Adipocyte (in vitro differentiated cells): ENCODE measurements at places on chromosomes 2 and 18.

DNA sequence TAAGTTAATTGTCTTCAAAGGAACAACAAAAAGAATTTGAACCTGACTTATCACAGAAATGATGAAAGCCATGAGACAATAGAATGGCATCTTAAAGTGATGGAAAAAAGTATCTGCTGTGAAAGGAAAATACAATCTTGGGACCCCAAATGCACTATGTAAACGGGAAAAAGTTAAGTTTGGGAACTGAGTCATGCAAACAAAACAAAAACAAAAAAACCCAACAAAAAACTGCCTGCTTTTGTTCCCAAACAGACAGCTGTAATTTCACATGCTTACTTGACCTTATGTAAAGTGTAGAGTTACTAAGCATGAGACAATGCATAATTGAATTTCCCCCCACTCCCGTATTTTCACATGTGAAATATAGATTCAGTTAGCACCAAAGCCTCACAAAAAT lies 122.1 kb upstream of the RBMS1 start:
- DNase-seq = no peak

- DNase-seq = no peak
These were observed 81.7 kb upstream of the CCDC85A start for GRCh38 chr2:56102098-56102497.

DNA sequence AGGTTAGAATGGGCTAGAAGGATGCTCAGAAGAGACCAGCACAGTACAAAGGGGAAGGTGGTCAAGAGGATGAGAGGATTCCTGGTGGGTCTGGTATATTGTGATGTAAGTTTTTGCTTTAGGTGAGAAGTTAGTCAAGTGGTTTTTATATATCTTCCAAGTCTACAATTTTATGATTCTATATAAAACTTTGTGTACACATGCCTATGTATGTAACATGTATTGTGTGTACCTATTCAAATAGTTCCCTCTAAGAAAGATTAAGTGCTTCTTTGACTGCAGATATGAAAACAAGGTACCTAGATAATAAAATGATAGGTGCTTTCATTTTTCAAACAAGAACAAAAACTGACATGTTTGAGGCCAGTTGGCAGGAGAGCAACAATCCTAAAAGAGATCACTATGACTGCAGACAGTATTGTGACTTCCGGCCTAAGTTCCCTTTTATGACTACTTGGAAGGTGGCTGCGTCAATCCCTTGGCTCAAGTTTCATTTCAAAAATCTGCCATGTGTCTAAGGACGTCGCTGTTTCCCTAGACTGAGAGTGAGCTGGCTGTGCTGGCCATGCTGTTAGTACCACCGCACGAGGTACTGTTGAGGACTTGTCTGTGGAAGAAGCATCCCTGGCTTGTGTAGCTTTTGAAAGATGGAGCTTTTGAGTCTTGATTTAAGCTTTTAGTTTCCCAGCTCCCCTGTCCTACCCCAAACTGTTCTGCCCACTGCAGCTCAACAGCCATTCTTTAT lies 123.1 kb downstream of the PRPF40A start:
- DNase-seq = no peak

- no peak for DNase-seq
These were observed 913.5 kb downstream of the TDRD15 start for GRCh38 chr2:22037274-22037673.

GRCh38 chr2:221312634-221313033 lies 259.5 kb downstream of the EPHA4 start:
- no peak for DNase-seq

DNA sequence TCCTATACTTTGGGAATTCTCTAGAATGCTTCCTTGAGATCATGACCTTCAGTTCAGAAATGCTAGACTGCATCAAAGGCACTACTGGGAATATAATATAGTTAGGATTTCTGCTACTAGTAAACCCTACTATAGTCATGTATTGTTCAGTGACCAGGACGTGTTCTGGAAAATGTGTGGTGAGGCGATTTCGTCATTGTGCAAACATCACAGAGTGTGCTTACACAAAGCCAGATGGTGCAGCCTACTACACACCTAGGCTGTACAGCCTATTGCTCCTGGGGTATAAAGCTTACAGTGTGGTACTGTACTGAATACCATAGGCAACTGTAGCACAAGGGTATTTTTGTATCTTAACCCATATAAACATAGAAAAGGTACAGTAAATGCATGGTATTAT lies 13.0 kb downstream of the CXCR4 start:
- DNase-seq = no peak

- DNase-seq = peak; percentile 94
These were observed at the start of gene LDAH for GRCh38 chr2:20822535-20823490. LDAH (minus strand) TSS chr2:20823101; CDS start chr2:20801463, 21,638 bp downstream.

GRCh38 chr2:98040331-98040939 lies 44.7 kb upstream of the TMEM131 start:
- no peak for DNase-seq

- DNase-seq = no peak
These were observed 84.2 kb downstream of the MALT1 start for GRCh38 chr18:58755304-58756010.

- DNase-seq = no peak
These were observed 119.7 kb downstream of the INHBB start for GRCh38 chr2:120465701-120465988.

DNA sequence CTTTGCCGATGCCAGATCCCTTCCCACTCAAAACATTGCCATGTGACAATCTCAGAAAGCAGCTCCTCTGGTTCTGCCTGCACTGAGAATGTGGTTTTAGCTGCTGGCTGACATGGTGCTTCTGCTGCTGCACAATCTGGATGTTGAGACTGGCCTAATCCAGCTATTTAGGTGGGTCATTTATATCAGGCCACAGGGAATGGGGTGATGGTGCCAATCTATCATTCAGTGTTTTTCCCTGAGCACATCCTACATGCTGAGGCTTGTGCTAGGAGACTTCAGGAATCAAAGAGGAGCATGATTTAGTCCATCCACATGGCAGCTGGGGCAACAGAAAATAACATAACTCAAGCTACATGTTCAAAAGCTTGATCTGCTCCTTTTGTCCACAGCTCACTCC lies 144.7 kb downstream of the CYRIA start:
- no peak for DNase-seq

- DNase-seq = peak; percentile 35
These were observed 90.3 kb upstream of the ST3GAL5 start for GRCh38 chr2:85978883-85979780.

DNA sequence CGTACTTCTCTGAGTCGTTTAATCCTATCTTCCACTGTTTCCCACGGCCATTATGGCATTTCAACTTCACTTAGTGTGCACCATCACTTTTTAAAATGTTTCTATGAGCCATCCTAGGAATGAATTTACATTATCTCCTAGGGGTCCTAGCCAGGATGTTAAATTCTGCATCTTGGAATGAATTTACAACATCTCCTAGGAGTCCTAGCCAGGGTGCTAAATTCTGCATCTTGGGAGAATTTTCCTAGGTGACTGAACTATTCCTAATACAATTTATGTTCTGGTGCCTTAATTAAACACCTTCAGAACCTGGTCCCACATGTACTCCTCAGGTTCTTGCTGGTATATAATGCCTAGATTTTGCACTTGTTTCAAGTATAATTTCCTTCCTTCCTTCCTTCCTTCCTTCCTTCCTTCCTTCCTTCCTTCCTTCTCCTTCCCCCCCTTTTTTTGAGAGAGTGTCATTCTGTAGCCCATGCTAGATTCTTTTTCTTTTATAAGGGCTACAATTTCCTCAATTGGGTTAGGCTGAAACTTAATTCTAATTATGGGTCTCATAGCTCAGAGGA lies 72.1 kb downstream of the TBR1 start:
- no peak for DNase-seq

GRCh38 chr2:24749069-24749691 lies 44.0 kb downstream of the PTRHD1 start:
- DNase-seq = no peak

GRCh38 chr2:108184419-108184818 lies 55.3 kb upstream of the SULT1C3 start:
- peak; percentile 19 for DNase-seq

DNA sequence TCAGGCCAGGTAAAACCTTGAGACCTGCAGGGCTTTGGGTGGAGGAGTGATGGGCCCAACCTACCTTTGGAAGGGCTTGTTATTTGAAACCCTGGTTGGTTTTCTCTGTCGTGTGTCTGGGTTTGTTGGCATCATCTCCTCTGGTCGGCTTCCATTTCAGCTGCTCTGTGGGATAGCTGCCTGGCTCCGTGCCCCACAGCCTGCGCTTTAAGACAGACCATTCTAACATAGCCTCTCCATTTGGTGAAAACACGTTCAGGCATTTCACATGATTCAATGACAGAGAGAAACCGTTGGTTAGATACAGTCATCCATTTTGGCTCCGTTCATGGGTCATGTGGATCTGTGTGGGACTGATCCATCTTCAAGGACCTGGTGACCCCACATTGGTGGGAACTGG lies 37.0 kb upstream of the LYPD6B start:
- no peak for DNase-seq

GRCh38 chr2:96888072-96889011 lies 18.5 kb upstream of the SEMA4C start:
- no peak for DNase-seq

GRCh38 chr2:205139822-205140463 lies 542.4 kb upstream of the NRP2 start:
- DNase-seq = no peak

- peak; percentile 7 for DNase-seq
These were observed 95.1 kb downstream of the MYO5B start for GRCh38 chr18:50099725-50100407.

GRCh38 chr2:21030983-21031968 lies 12.6 kb downstream of the APOB start:
- no peak for DNase-seq

GRCh38 chr2:148926291-148926961 lies 51.4 kb downstream of the KIF5C start:
- peak; percentile 68 for DNase-seq

- DNase-seq = no peak
These were observed 36.3 kb downstream of the STAT4 start for GRCh38 chr2:191114403-191114886.

DNA sequence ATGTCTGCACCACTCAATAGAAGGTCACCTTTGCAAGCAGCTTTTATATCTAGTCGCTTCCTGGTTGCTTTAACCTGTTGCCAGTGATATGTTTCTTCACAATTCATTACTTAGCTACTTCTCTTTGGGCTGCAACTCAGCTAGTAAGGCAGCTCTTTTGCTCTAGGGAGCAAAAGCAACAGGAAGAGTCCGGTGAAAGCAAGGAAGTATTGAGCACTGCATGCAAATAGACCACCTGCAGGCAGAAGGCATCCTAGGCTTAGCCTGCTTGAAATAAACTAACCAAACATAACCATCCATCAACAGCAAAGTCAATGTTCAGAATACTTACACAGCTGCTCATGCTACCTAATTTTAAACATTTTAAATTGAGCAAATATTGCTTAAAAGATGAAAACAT lies 529.2 kb upstream of the LINC00305 start:
- no peak for DNase-seq

GRCh38 chr18:50287028-50287440 lies 458 bp downstream of the CXXC1 start:
- DNase-seq = no peak

- no peak for DNase-seq
These were observed 80.1 kb downstream of the SOCS6 start for GRCh38 chr18:70368903-70369302.

DNA sequence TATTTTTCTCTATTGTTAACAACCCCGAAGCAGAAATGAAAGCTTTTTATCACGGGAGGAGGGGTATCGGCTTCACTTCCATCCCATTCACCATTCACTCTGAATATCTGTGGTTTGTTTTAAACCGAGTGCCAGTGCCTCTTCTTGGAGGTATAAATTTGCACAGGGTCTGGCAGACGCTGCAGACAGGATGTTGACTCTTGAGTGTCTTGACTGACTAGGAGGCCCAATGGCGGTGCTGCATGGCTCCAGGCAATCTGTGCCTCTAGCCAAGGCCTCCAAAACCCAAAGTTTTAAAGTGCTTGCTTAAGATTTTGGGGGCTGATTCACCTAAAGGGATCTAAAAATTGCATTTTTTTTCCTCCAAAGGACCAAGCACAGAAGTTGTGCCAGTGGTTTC lies 183.8 kb downstream of the LTBP1 start:
- no peak for DNase-seq

DNA sequence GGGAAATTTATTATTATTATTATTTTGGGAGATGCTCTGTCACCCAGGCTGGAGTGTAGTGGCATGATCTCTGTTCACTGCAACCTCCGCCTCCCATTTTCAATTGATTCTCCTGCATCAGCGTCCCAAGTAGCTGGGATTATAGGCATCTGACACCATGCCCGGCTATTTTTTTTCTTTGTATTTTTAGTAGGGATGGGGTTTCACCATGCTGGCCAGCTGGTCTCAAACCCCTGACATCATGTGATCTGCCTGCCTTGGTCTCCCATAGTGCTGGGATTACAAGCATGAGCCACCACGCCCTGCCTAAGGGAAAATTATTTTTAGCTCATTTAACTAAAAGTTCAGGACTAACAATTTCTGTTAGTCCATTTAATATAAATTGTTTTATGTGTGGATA lies 109.2 kb upstream of the SESTD1 start:
- no peak for DNase-seq

DNA sequence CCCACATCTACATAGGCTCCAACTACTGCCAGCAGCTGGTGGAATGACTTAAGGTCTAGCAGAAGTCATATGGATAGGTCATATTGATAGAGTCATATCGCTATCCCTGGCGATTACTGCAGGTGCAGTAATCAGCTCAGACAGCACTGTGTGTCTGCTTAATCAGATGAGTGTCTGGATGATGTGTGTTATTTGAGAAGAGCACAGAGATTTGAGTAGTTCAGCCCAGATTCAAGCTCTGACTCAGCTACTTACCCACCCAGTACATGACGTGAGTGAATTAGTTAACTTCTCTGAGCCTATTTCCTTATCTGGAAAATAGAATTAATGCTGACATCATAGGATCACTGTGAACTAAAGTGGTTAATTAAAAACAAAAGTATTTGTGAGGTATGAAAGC lies 78.9 kb downstream of the EHD3 start:
- peak; percentile 32 for DNase-seq

DNA sequence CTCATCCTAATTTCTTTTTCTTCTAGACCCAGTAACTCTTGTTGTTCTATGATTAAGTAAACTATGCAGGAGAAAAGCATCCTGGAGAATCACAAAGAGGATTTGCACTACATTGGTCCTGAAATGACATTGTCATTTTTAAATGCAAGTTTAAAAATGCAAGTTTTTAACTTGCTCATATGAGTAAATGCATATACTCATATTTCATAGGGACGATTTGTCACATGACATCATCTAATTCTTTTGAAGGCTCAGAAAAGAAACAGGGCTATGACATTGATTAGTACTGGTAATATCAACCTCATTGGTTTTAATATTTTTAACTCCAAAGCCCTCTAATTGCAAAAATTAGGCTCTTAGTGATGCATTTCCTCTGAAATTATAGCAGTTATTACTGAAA lies 324.4 kb downstream of the LRRTM1 start:
- DNase-seq = no peak

GRCh38 chr2:45725731-45726130 lies 74.3 kb downstream of the PRKCE start:
- DNase-seq = no peak

- DNase-seq = peak; percentile 80
These were observed 3.4 kb downstream of the MAP4K3 start for GRCh38 chr2:39433586-39434195.
